ENCODE measurements at places on chromosomes 7 and 10. TPM values are rescaled to one million over a fixed set of nuclear protein-coding genes. Genes with fewer than 3 reads are reported as not detected.
A peak's percentile ranks its signal among the peaks of the same experiment; 100 is the strongest.

GRCh38 chr10:109902992-109903947, 20.0 kb downstream of the XPNPEP1 start:
- DNase-seq = no peak

- no peak for DNase-seq
These were observed 23.7 kb downstream of the EPDR1 start for GRCh38 chr7:37943905-37944736.

DNA sequence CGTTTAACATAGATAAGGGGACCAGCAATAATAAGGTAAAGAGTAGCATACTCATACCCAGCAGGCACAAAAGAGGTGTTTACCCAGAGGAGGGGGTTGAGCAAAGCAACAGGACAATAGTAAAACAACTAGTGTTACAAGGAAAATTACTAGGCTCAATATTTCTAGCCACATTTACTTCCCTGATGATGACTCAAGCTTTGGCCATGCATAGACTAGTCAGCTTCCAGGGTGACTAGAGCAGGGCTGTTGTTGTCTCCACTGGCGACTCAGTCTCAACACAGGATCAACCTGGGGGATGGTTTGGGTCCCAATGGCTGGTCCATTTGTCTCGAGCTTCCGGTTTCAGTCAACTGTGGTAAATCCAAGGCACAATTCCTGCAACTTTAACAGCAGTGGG, 217.7 kb upstream of the KCND2 start:
- no peak for DNase-seq

DNA sequence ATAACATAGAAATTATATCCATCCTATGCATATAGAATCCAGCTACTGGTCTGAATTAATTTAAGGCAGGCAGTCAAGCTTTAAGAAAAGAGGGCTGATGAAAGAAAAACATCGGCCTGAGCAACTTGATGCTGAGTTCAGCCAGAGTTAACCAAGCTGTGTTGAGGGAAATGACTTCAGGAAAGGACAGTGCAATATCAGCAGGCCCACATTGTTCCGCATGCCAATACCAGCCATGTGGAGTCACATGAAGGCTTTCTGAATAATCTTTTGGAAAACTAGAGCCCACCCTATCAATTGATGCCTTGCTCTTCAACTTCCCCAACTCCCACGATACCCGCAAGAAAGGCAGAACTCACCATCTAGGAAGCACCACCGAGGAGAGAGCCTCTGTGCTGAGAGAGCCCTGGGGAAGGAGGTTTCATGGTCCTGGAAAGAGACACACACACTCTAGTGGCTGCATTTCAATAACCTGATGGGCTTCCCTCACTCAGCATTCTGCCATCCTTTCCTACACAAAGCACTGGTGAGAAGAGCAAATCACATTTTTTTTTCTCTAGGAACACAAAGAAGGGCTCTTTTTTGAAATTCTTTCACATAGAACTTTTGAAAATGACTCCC, 125.8 kb upstream of the PTN start:
- DNase-seq = no peak

- peak; percentile 48 for DNase-seq
These were observed 1.0 kb upstream of the ZNF800 start for GRCh38 chr7:127393368-127394058.

DNA sequence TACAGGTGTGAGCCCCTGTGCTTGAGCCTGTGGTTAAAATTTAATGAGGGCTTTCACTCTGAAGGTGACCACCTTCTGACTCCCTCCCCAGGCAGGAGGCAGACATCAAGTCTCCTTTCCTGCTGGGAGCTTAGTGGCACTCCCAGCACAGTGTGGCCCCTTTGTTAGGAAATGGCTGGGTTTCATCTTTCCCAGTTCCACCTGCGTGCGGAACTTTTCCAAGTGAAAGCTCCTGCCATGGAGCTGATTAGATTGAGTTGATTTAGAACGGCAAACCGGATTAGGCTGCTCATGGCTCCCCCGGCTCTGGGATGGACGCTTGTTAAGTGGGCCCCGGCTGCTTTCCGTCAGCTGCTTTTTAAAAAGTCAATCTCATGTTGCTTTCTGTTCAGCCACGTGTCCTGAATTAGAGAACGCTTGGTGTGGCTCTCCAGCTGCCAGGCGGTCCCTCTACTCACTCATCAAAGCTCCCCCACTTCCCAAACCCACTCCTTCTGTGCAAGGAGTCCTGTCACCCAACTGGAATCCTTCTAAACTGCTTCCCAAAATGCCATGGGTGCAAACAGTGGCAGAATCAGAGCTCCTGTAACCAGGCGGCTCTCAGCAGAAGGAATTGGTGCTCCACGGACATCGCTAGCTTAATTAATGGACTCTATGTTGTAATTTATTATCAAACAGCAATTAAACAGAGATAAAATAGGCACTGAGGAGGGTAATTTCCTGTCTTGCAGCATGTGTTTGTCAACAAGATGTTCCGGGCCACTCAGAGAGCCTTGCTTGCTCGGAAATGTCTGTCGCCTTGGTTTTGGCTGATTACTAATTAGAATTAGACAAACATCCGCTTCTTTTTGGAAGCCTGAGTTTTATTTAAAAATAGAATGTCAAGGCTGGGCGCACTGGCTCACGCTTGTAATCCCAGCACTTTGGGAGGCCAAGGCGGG, 551.2 kb downstream of the GALNT17 start:
- peak; percentile 19 for DNase-seq

GRCh38 chr7:34117573-34117972, 212.2 kb downstream of the BMPER start:
- no peak for DNase-seq

DNA sequence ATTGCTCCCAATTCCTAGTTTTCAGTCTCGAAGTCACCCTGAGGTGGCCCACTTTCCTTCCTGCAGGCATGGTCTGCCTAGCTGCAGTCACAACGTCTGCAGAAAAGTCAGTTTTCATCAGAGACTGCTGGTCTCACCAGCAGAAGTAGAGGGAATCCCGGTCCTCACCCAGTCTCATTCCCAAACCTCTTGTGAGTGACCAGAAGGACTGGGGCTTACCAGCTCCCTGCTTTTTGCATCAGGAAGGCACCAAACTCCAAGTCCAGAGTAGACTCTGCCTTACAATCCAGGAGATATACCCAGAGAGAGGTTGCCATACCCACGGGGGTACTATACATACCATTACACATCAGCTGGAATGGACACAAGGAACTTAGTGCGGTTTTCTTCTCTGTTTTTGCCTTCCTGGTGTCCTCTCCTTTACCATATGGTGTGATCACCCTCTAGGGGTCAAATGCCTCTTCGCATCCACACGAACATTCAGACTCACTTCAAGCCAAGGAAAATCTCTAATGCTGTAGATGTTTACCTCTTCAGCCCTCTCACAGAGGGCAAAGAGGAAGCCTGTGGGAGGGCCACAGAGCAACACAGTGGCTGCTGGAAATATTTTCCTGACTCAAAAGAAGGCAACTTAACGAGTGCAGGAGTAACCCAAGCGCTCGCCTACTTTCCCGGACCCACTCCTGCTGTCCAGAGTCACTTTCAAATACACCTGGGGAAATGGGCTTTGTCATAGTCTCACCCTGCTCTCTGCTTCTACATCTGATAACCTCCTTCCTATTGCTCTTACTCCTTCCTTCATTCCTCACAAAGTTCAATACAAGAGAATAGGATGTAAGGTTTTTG, 220.9 kb downstream of the C7orf25 start:
- peak; percentile 46 for DNase-seq

DNA sequence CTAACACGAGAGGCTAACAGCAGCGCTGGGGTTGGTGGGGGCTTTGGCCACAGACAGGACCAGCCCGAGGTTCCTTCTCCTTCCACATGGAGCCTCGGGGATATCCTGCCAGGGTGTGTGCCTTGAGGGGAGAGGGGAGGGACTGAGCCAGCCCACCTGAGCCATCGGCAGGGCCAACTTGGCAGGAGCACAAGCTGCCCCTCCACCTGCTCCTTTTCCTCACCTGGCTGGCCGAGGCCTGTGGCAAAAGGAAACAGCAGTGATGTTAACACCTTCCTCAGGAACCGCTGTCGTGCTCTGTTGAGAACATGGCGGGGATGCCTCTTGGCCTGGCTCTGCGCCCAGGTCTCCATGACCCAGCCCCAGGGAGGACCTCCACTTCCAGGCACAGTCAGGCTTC, 255.1 kb upstream of the PPP2R2D start:
- no peak for DNase-seq

DNA sequence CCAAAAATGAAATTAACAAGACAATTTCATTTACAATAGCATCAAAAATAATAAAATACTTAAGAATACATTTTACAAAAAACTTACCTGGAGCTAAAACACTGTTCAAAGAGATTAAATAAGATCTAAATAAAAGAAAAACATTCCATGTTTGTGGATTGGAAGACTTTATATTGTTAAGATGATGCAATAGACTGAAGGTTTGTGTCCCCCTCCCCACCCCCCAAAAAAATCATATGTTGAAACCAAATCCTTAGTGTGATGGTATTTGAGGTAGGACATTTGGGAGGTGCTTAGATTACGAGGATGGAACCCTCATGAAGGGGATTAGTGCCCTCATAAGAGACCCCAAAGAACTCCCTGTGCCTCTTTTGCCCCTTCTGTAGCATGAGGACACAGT, 117.6 kb downstream of the ZNF467 start:
- no peak for DNase-seq

- no peak for DNase-seq
These were observed 721.7 kb upstream of the GALNT17 start for GRCh38 chr7:70410134-70410750.

GRCh38 chr7:47496056-47496665, 85.8 kb downstream of the TNS3 start:
- DNase-seq = no peak

- DNase-seq = no peak
These were observed 18.1 kb downstream of the CFAP46 start for GRCh38 chr10:132924046-132924952.

- DNase-seq = no peak
These were observed 99.6 kb downstream of the JMJD1C start for GRCh38 chr10:63365976-63366765.

GRCh38 chr10:55852900-55853299, 508.2 kb downstream of the ZWINT start:
- DNase-seq = no peak

- DNase-seq = no peak
These were observed 1.2 kb downstream of the PALD1 start for GRCh38 chr10:70479626-70480238.

DNA sequence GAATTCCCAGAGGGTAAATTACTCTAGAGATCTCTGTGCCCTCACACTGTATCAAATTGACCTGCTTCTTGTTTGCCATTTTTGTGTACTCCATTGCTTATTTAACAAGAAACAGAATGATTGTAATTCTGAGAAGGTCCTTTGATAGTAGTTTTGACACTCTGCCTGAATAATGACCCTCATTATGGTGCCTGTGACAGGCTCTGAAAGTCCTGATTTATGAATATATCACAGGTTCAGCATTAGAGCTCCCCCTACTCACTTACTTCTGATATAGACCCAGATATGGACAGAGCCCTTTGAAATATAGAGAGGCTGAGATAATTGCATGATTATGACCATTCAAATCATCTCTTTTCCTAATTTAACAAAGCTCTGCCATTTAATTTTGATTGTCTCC, 465.2 kb downstream of the MDFIC start:
- DNase-seq = no peak

- no peak for DNase-seq
These were observed 3.2 kb upstream of the MRPS24 start for GRCh38 chr7:43872406-43873110.

DNA sequence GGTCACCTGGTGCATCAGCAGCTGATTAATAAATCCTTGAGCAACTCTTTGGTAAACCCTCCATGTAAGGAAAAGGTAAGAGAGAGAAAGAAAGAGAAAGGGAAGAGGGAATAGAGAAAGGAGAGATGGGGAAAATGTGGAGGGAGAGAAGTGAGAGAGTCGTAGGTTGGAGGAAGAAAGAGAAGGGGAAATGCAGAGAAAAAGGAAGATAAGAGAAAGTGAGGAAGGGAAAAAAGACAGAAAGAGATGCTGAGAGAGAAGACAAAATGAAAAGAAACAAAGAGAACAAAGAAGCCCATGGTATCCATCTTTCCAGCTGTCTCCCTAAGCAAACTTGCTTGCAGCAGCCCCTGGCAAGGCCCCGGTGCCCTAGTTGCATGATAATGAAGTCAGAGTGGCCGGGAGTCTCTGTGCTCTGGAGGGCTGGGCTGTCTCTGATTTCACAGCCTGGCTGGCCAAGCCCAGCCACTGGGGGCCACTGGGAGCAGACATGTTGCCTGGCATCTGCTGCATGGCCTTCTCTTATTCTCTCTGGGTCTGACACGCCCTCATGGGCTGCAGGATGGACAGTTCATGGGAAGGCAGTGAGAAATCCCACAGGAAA, 48.4 kb downstream of the PRR15 start:
- DNase-seq = no peak

- no peak for DNase-seq
These were observed 47.2 kb upstream of the RHEB start for GRCh38 chr7:151566897-151567320.

- no peak for DNase-seq
These were observed 72.7 kb downstream of the SLC37A3 start for GRCh38 chr7:140325600-140325999.

DNA sequence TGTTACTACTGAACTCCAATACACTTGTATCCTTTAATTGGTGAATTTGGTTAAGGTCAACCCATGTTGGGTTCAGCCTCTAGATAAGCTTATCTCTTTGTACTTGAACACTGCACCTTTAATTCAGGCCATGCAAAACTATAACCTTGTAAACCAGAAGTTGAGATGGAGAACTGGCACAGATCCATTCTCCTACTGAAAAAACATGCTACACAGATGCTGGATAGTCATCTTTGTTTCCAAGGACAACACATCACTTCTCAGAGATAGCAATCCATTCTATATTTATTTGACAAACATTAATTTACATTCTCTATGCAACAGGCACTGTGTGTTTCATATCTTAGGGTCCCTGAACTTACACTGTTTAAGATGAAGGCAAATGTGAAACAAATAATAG, 2.9 kb upstream of the CDK14 start:
- no peak for DNase-seq

- DNase-seq = no peak
These were observed 46.4 kb upstream of the SEMA3E start for GRCh38 chr7:83695128-83695960.

- DNase-seq = peak; percentile 44
These were observed 84.5 kb downstream of the CARD11 start for GRCh38 chr7:2959103-2959680.

- no peak for DNase-seq
These were observed 3.1 kb downstream of the SMURF1 start for GRCh38 chr7:99140813-99141212.

DNA sequence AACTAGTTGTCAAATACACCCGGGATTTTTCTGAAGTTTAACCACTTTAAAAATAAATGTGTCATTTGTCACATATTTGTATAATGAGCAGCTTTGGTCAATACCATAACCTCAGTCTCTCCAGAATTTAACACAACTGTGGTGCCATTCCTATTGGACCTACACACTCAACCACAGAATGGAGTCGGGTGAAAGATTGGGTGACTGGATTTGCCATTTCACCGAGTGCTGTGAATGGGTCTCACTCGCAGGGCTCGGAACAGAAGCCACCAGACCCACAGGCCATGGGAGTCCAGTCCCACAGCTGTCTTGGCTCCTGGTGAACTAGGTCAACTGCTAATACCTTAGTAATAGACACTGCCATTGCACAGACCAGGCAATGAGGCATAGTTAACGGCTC, 298.4 kb downstream of the CCDC3 start:
- DNase-seq = no peak

NME8 gene
- not detected for total RNA-seq

SFTPA2 gene
- 1.0 TPM for total RNA-seq

PAPOLB gene
- 0.09 TPM for total RNA-seq

EVX1 gene
- not detected for total RNA-seq

C10orf53 gene
- not detected for total RNA-seq

AASS gene
- total RNA-seq = 7.4 TPM

CCDC172 gene
- total RNA-seq = not detected

WDFY4 gene
- total RNA-seq = 3.3 TPM

CRTAC1 gene
- total RNA-seq = 0.17 TPM

TMEM176B gene
- 210 TPM for total RNA-seq

Measured in mucosa of descending colon (tissue), 3 donors.